ENCODE measurements at places on chromosomes 16 and 17. TPM values are rescaled to one million over a fixed set of nuclear protein-coding genes. Genes with fewer than 3 reads are reported as not detected.

The PYCARD gene
- 64.9 TPM for polyA plus RNA-seq

The KRT36 gene
- polyA plus RNA-seq, result not detected

The GRAP gene
- 3.3 TPM for polyA plus RNA-seq

The NAGLU gene
- 19.9 TPM for polyA plus RNA-seq

The NOTUM gene
- 0.37 TPM for polyA plus RNA-seq

The ANKS4B gene
- 0.61 TPM for polyA plus RNA-seq

The ANKRD40CL gene
- not detected for polyA plus RNA-seq

The MPP3 gene
- polyA plus RNA-seq, result 0.31 TPM

The CES4A gene
- 3.2 TPM for polyA plus RNA-seq

The ORC6 gene
- 3.8 TPM for polyA plus RNA-seq

The SLC6A4 gene
- polyA plus RNA-seq, result 0.55 TPM

The KCTD19 gene
- polyA plus RNA-seq, result 0.03 TPM

The PIGS gene
- 19.2 TPM for polyA plus RNA-seq

The CCL5 gene
- polyA plus RNA-seq, result 5.7 TPM

The TEX19 gene
- not detected for polyA plus RNA-seq

The SERPINF2 gene
- polyA plus RNA-seq, result 5.2 TPM

The UNC45B gene
- 0.15 TPM for polyA plus RNA-seq

The ARHGAP27 gene
- 13.0 TPM for polyA plus RNA-seq

The SLFN12L gene
- 0.15 TPM for polyA plus RNA-seq

The ABCA6 gene
- polyA plus RNA-seq, result 4.5 TPM

The ZNF469 gene
- polyA plus RNA-seq, result 0.19 TPM

The NOS2 gene
- not detected for polyA plus RNA-seq

The NTN1 gene
- 3.3 TPM for polyA plus RNA-seq

The DOC2B gene
- 1.8 TPM for polyA plus RNA-seq

The UMOD gene
- polyA plus RNA-seq, result not detected

The TMEM101 gene
- polyA plus RNA-seq, result 29.6 TPM

The PIMREG gene
- 2.1 TPM for polyA plus RNA-seq
